ENCODE measurements at places on chromosomes 1 and 21. TPM values are rescaled to one million over a fixed set of nuclear protein-coding genes. Genes with fewer than 3 reads are reported as not detected.

GRCh38 chr1:56780128-56780750 lies 39.0 kb downstream of the FYB2 start:
- peaks cover 2% of the 10 kb centered on the region for H3K27me3 ChIP-seq
- no peak overlapping the region for H3K4me3 ChIP-seq
- no peaks in the 10 kb centered on the region for H3K4me1 ChIP-seq
- no peaks in the 10 kb centered on the region for H3K36me3 ChIP-seq

GRCh38 chr21:15052459-15052763 lies 12.4 kb downstream of the NRIP1 start:
- peak overlapping the region; percentile 71 for H3K4me3 ChIP-seq
- H3K36me3 ChIP-seq = peaks cover 4% of the 10 kb centered on the region
- H3K27me3 ChIP-seq = no peaks in the 10 kb centered on the region

DNA sequence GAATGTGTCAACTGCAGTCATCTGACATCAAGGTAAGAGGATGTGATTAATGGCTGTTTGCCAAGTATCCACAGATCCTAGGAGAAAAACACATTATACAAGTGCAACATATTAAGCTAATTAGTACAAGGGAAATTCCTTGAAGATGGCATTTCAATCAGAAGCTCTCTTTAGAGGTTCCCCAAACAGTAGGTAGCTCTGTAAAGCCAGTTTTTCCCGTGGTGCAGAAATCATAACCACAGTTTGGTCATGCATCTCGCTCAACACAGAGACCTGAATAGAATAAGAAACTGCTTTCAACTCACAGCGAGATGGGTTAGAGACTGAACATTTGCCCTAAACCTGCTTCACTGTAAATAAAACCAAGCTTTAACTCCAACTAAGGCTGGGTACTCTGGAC lies 230.5 kb upstream of the CAMK1G start:
- peaks cover 1% of the 10 kb centered on the region for H3K27me3 ChIP-seq
- H3K4me1 ChIP-seq = no peaks in the 10 kb centered on the region
- no peak for DNase-seq
- H3K27ac ChIP-seq = no peak overlapping the region

PIGK gene
- total RNA-seq = 16.6 TPM

DNA sequence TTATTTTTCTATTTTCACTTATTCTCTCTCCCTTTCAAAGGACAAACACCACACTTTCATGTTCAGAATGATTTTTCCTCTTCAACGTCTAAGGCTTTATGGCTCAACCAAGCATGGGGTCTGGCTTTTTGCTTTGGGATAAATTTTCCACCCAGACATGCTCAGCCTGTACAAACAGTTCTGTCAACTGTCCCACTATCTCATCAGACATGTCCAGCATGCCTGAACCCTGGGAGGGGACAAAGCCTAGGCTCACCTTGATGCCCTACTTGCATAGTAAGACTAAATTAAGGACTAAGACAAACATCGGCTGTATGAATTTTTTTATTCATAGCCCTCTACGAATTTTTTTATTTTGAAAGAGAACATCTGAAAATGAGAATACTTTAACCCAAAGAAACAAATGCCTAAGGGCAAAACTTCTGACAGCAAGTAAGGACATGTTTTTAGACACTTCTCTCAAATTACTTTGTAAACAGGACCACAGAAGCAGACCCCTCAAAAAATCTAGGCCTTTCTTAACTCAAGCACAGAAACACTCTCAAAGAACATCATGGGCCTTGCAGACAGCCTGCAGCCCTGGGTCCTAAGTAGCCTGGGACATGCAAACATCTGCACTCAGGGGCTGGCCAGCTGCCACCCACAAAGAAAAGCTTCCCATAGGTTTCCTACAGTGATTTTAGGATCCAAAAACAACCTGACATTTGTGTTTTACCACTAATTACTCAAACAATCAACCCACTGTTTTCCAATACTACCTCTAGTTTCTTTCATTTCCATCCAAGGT lies 72.3 kb upstream of the PALMD start:
- no peak overlapping the region for H3K27ac ChIP-seq
- no peak overlapping the region for H3K4me3 ChIP-seq
- no peaks in the 10 kb centered on the region for H3K36me3 ChIP-seq
- DNase-seq = no peak
- no peaks in the 10 kb centered on the region for H3K27me3 ChIP-seq
- H3K4me1 ChIP-seq = no peaks in the 10 kb centered on the region

SLAMF6 gene
- 42.8 TPM for total RNA-seq

GRCh38 chr1:15201849-15202551 lies 45.0 kb upstream of the FHAD1 start:
- no peak overlapping the region for H3K4me3 ChIP-seq
- H3K27me3 ChIP-seq = peaks cover 6% of the 10 kb centered on the region
- no peaks in the 10 kb centered on the region for H3K4me1 ChIP-seq

DNA sequence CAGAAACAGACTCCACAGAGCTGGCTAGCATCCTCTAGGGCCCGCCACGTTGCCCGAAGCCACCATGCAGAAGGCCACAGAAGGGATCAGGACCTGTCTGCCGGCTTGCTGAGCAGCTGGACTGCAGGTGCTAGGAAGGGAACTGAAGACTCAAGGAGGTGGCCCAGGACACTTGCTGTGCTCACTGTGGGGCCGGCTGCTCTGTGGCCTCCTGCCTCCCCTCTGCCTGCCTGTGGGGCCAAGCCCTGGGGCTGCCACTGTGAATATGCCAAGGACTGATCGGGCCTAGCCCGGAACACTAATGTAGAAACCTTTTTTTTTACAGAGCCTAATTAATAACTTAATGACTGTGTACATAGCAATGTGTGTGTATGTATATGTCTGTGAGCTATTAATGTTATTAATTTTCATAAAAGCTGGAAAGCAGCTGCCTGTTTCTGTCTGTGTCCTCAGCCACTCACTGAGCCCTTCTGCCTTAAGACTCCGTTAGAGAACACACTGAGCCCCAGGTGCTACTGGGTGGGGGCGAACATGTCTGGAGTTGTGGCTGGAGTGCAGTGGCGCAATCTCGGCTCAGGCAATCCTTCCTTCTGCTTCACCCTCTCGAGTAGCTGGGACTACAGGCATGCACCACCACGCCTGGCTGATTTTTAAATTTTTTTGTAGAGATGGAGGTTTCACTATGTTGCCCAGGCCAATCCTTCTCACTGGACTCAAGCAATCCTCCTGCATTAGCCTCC lies 14.8 kb downstream of the MFSD2A start:
- H3K4me3 ChIP-seq = no peak overlapping the region
- no peak for DNase-seq
- no peak overlapping the region for H3K27ac ChIP-seq
- no peaks in the 10 kb centered on the region for H3K4me1 ChIP-seq

RSPO1 gene
- not detected for total RNA-seq

GRCh38 chr1:173276922-173277800 lies 70.0 kb upstream of the TNFSF4 start:
- H3K4me3 ChIP-seq = no peak overlapping the region
- H3K27me3 ChIP-seq = peaks cover 3% of the 10 kb centered on the region
- H3K4me1 ChIP-seq = peaks cover 12% of the 10 kb centered on the region
- H3K36me3 ChIP-seq = peaks cover 3% of the 10 kb centered on the region
- DNase-seq = peak; percentile 35
- H3K27ac ChIP-seq = no peak overlapping the region

ANGPTL1 gene
- not detected for total RNA-seq

DNA sequence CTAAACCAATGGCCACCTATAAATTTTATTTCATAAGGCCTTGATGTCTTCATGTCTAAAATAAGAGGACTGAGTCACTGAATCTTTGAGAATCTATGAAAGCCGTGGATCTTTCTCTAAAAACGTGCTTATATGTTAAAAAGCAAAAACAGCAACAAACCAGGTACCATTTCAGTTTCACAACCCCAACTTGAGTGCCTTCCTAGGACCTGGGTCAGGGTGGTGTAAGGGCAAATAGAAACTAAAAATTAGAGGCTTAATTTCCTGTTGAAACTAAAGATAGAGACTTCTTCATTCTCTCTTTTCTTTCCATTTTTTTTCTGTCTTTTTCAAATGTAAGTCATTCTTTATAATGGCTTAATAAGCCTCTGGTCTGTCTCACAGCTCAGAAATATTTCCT lies 27.2 kb upstream of the PGBD5 start:
- no peaks in the 10 kb centered on the region for H3K4me1 ChIP-seq
- no peak overlapping the region for H3K4me3 ChIP-seq
- DNase-seq = no peak
- no peaks in the 10 kb centered on the region for H3K36me3 ChIP-seq
- H3K27me3 ChIP-seq = peaks cover 6% of the 10 kb centered on the region
- no peak overlapping the region for H3K27ac ChIP-seq

- no peak overlapping the region for H3K4me3 ChIP-seq
- no peak for DNase-seq
- no peaks in the 10 kb centered on the region for H3K4me1 ChIP-seq
- no peaks in the 10 kb centered on the region for H3K36me3 ChIP-seq
- H3K27me3 ChIP-seq = peaks cover 5% of the 10 kb centered on the region
Observed at GRCh38 chr1:48082271-48082962, 85.2 kb upstream of the TRABD2B start.

- H3K4me3 ChIP-seq = no peak overlapping the region
- H3K27ac ChIP-seq = no peak overlapping the region
- DNase-seq = no peak
- H3K27me3 ChIP-seq = peaks cover 3% of the 10 kb centered on the region
- no peaks in the 10 kb centered on the region for H3K4me1 ChIP-seq
Observed at GRCh38 chr1:223010582-223011504, 132.2 kb downstream of the TLR5 start.

F5 gene
- total RNA-seq = 23.3 TPM

PODN gene
- not detected for total RNA-seq

PLA2G2D gene
- total RNA-seq = not detected

- no peaks in the 10 kb centered on the region for H3K36me3 ChIP-seq
- no peak overlapping the region for H3K27ac ChIP-seq
Observed at GRCh38 chr1:225651376-225651871, 1.5 kb downstream of the ENAH start.

DNA sequence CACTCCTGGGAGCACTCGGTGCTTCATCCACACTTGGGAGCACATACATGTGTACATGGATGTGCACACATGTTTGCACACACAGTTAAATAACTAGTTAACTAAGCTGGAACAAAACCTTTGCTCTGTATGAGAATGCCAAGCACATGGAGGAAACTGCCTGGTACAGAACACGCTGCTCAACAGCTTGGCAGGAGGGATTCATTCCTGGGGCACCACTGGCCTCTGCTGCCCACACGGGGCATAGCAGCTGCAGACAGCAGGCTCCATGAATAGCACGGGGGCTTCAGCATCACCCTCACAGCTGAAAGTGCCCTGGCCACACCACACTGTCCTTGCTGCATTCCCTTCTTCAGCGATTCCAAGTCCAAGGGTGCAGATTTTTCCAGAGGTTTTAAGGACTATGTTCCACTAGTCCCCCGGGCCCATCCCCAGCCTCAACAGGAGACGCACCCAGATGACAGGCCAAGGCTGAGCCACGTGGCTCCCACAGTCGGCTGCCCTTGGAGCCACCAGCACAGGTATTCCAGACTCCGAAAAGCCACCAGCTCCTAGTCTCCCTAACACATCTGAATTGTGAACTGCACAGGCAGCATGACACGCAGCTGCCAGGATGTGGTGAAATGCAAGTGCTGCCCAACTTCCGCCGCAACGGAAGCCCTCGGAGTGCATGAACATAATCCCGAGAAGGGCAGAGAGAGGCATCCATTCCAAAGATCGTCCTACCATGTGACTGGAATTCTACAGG lies 16.9 kb downstream of the NPHP4 start:
- peaks cover 3% of the 10 kb centered on the region for H3K4me1 ChIP-seq
- H3K27ac ChIP-seq = no peak overlapping the region
- no peak overlapping the region for H3K4me3 ChIP-seq
- no peaks in the 10 kb centered on the region for H3K27me3 ChIP-seq
- peak; percentile 57 for DNase-seq

GRCh38 chr1:45995298-45995697 lies 137.1 kb downstream of the PIK3R3 start:
- no peaks in the 10 kb centered on the region for H3K4me1 ChIP-seq
- H3K27ac ChIP-seq = no peak overlapping the region
- H3K36me3 ChIP-seq = no peaks in the 10 kb centered on the region
- no peaks in the 10 kb centered on the region for H3K27me3 ChIP-seq
- H3K4me3 ChIP-seq = no peak overlapping the region
- no peak for DNase-seq

PKP1 gene
- not detected for total RNA-seq
